NCI-H460 (cell line): ENCODE measurements at places on chromosomes 11 and 22.
A peak's percentile ranks its signal among the peaks of the same experiment; 100 is the strongest.

DNA sequence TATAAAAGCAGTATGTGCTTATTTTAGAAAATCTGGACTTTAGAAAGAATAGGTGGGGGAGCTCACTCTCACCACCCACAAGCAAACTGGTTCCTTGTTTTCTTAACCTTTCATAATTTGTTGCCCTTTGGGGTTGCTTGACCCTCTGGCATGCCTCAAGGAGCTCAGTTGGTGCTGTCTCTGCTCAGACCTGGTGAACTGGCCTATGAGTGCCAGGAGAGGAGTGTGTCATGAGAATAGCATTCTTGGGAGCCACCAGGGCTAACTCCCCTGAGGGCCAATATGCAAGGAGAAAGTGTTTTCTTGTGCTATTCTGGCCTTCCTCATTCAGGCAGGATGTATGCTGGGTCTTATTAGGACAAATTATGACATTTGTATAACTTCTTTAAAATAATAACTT lies 21.0 kb upstream of the AMOTL1 start:
- peak; percentile 53 for DNase-seq

DNA sequence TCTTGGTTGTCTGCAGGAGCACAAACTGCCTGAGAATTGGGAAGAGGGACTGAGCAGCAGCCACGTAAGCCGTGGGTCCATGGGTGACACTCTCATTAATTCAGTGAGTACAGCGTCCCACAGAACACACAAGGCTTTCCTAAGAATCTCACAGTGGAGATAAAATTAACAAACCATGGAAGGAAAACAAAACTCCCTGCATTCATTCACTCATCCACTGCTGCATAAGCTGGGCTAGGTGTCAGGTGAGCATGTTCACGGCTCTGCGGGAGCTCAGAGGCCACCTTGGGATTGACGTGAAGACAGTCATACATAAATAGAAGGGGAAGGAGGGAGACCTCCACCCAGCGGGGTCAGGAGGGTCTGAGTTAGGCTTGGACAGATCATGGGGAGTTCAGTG lies 1442.7 kb downstream of the TBC1D22A start:
- DNase-seq, result no peak

DNA sequence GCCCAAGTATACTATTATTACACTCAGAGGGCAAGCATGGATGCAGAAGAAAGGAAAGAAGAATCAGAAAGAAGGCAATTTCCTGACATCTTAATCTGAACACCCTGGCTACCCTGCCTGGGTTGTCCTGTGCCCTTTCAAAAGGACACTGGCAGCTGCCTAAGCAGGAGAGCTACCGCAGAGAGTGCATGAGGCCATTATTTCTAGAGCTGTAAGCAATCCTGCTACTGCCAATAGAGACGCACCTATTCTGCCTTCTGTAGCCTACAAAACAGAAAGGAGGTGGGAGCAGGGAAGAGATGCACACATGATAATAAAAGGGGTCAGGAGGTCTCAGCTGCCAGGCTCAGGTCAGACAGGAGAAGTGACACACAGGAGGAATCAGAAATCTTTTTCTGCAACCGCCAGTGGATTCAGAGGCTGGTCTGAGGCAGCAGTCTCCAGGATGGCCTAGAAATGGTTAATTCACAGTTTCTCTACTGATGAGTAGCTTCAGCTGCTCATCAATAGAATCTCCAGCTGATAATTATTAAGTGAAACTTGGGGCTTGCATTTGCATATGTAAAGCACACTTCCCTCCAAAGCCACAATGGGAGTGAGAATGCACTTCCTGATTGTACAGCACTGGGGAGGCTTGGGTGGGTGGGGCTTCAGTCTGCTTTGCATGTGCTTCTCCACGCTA lies 253.9 kb downstream of the LARGE1 start:
- DNase-seq, result no peak

GRCh38 chr11:112844517-112844916 lies 116.7 kb upstream of the NCAM1 start:
- DNase-seq, result no peak

DNA sequence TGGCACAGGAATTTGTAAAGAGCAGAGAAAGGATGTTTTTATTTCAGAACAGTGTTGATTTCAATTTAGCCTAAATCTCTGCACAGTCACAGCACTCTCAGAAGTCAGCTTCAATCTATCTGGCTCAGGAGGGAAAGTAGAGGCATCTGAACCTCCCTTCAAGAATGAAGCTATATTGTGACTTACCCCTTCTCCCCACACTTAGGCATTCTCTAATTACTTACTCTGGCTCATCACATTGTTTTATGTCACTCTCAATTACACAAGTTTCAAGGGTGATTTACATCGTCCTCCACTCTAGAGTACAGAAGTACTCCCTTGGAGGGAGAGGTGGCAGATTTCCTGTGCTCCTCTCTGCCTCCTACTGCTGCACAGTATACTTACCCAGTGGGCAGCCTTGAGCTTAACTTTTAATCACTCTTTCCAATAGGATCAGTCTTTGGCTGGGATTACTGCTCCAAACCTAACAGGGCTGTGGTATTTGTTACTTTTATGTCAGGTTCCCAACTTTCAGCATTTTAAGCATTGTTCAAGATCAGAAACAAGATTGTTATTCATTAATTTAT lies 211.4 kb downstream of the AASDHPPT start:
- no peak for DNase-seq

DNA sequence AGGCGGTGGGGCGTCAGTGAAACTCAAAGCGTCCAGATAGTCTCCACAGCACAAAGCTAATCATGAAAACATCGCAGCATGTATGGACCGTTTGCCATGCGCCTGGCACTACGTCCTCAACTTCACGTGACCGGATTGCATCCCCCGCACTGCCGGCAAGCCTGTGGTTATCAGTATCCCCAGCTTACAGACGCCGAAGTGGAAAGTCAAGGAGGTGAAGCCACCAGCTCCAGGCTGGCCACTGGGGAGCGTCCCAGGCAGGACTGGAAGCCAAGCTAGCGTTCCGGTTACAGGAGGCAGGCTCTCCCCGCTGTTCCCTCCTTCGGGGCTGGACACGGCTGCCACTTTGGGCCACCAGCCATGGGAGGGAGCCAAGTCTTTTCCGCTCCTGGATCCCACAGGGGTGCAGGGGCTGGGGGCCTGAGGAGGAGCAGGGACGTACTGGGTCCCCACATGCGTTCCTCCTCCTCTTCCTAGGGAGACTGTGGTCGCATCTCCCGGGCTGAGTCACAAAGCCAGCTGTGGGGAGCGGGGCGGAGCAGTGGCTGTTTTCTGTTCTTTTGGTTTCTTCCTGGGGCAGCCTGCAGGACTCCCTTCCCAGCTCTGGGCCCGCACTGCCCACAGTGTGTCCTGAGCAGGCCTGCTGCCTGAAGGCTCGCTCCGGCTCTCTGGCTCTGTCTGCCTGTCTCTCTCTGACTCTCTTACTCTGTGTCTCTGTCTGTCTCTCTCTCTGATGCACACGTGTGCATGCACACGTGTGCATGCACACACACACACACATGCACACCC lies 4.3 kb upstream of the OSBPL5 start:
- DNase-seq, result peak; percentile 6

DNA sequence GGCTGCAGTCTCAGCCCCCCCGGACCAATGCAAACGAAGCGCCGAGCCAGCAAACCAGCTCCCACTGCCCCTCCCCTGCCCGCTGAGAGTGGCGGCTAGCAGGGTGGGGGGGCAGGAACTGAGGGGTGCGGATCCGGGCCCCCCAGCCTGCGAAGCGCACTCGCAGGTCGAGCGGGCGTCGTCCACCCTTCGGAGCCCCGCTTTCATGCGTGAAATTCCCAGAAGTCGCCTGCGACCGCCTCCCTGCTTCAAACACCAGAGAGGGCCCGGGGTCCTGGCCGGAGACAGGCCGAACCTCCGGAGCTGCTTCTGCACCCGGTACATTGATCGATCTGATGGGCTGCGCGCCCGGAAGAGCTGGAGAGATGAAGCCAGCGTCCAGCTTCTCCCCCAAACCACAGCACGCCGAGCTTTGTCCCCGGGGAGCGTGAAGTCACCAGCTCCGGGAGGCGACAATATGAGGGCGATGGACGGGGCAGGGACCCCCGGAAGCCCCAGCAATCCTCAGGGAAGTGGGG lies 646 bp upstream of the PATZ1 start:
- DNase-seq, result peak; percentile 27

- DNase-seq, result no peak
Observed at GRCh38 chr11:19577976-19578619, 134.5 kb upstream of the NAV2 start.

DNA sequence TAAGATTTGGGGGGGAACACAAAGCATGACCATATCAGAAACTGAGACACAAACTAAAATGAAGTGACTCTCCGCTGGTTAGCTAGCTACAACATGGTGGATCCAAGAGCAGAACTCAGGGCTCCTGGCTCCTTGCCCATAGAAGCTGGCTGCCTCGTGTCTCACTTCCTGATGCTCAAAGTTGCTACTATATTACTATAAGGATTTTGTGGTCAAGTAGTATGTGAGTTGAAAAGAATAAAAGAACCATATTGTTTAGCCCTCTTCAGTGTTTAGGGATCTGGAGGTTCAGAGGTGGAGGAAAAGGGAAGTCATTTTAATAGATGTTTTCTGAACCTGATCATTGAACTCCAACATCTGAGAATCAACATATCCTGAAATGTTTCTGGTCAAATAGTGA lies 16.9 kb upstream of the SIK2 start:
- no peak for DNase-seq

DNA sequence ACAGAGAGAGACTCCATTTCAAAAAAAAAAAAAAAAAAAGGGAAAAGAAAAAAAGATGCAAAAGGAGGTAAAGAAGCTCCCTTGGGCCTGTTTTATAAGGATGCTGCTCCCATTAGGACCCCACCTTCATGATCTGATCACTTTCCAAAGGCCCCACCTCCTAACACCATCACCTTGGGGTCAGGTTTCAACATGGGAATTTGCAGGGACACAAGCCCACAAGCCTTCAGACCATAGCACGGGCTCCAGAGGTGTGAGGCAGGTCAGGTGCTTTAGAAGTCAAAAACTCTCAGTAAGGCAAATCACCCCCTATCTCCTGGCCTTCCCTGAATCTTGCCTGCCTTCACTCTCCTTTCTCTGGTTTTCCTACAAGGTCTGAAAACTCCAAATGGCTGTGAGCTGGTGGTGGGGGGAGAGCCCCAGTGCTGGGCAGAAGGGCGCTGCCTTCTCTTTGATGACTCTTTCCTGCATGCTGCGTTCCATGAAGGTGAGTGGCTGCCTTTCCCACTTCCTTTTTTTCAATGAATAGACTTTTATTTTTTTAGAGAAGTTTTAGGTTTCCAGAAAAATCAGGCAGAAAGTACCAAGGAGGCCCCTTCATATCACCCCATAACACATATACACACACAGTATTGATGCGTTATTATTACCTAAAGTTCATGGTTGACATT lies 13.2 kb downstream of the ASPHD2 start:
- DNase-seq, result no peak

GRCh38 chr11:102293873-102294601 lies 23.2 kb upstream of the BIRC3 start:
- peak; percentile 40 for DNase-seq
